ENCODE measurements at places on chromosomes 13 and 19. TPM values are rescaled to one million over a fixed set of nuclear protein-coding genes. Genes with fewer than 3 reads are reported as not detected.

DNA sequence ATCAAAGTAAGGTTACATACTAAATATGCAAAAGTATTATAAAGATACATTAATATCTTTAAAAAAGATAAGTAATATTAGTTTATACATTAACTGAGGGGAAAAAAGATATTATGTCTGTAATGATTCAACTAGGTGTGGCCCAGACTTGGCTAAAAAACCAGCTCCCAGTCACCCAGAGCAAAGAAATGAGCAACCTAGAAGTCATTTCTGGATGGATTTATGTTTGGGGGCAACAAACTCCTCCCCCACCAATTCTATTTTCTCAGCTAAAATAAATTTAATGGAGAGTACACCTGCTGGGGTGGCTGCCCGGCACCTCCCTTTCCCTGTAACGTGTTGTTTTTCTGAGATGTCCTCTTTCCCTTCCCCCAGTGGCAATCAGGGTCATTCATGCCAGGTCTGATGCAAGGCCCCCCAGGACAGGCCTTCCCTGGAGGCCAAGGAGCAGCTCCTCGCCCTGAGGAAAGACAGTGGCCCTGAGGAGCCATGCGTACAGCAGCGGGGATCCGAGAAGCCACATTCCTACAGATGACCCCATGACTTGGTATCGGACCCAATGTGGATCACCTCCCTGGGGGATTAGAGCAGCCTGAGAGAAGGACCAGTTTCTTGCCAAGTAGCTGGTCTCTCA is 78.6 kb upstream of the DOCK9 start:
- DNase-seq = no peak

DNA sequence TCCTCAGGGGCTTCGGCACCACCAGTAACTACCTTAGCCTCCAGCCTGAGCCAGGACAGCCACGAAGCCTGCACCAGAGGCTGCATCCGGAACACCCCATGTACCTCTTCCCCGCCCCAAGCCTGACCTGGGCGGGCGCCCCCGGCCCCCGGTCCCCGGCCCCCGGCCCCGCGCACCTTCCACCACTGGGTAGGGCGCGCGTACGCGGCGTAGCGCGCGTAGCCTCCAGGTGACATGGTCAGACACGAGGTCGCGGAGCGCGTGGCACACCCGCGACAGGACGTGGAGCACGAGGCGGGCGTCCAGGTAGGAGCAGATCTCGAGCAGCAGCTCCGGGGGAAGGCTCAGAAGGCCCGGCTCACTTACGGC is 450 bp downstream of the FBXW9 start:
- no peak for DNase-seq

TUBA3C gene
- total RNA-seq = not detected

- no peak for DNase-seq
Observed at GRCh38 chr13:95749545-95749944, 72.6 kb downstream of the DNAJC3 start.

GRCh38 chr13:98827449-98827848 is 75.0 kb upstream of the SLC15A1 start:
- DNase-seq = no peak

- no peak for DNase-seq
Observed at GRCh38 chr13:35727881-35728280, 251.4 kb upstream of the MAB21L1 start.

KLF5 gene
- 73.9 TPM for total RNA-seq

NKG7 gene
- total RNA-seq = not detected

- DNase-seq = no peak
Observed at GRCh38 chr13:21089830-21090229, 28.4 kb upstream of the LATS2 start.

DNA sequence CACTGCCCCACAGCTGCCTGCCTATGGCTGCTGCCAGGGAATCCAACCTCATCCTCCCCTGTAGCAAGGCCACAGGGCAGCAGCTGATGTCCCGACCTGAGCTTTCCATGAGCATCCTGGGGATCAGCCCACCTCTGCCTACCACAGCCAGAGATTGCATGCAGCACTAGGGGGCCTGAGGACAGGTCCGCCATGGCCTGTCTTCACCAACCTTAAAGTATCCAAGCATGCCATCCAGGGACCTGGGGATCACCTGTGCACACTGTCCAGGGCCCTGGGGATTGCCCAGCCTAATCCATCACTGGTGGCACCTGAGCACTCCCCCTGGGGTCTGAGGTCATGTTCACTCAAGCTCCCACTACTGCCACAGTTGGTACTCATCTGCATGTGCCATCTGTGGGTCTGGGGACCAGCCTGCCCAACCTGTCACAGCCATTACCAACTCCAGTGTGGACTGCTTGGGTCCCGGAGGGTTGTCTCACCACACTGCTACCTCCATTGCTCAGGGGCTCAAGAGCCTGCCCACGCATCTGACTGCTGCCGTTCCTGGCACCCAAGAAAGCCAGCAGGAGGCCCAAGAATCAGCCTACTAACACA is 53.0 kb downstream of the KCTD15 start:
- no peak for DNase-seq

DNA sequence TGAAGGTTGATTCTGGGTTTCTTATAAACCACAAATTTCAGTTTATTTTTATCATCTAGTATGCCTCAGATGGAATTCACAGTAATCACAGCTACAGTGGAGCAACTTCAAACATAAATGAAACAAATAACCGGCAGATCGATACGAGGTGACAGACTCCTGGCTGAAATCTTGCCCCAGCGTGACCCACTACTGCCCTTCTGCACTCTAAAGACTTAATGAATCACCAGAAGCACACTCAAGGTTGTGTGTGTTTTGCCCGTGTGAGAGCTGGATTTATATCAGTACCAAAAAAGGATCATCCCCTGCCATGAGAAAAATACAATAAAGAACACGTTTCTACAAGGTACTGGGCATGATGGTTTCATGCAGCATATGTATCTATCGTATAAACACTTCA is 161.7 kb downstream of the KLF12 start:
- DNase-seq = no peak

DNA sequence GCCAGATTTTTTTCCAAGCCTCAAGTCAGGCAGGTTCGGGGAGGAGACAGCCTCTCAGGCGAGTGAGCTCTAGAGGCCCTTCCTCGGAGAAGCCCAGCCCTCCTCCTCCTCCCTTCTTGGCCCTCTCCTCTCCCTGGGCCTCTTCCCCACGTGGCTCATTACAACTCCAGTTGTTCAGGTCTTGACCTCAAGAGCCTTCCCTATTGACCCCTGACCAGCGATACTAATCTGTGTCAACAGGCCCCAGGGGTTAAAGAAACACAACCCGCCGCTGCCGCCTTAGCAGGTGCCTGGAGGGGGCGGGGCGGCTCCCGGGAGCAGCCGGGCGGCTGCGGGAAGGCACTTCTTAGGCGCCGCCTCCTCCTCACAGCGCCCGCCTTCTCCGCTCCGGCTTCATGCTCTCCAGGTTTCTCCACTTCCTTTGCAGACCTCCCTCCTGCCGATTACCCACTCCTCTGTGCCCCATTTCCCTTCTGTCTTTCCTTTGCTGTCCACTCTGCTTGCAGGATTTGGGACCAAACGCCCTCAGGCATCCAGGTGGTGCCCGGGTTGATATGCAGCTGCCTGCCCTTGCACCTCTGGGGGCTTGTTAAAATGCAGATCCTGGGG is 51.0 kb downstream of the LYL1 start:
- DNase-seq = peak; percentile 78

DNA sequence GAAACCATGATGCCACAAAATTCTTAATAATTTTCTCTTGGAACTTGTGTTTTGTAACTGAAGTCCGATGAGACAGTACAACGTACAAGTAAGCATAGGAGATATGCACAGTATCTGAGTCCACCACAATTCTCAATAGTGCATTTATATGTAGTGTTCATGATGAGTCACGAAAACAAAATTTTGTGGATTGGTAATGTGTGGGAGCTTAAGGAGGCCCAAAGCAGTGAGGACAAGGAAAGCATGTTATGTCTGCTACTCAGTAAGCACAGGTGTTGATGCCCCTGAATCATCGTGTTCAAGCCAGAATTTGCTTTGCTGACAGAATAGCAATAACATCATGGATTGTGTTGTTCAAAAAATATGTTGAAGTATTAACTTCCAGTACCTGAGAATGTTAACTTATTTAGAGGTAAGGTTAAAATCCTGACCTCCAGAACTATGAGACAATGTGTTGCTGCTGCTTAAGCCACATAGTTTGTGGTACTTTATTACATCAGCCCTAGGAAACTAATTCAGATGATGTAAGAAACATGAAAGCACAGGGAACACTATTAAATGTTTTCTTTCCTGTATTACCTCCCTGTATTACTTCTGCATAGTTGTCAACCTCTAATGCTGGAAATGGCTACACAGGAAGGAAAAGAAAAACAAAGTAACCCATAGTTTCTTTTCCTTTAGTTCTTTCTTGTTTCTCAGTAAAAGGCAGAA is 201.3 kb downstream of the SLITRK6 start:
- no peak for DNase-seq

ZNF324 gene
- 15.0 TPM for total RNA-seq

SRRM5 gene
- total RNA-seq = 0.10 TPM

CEACAM1 gene
- not detected for total RNA-seq

DNA sequence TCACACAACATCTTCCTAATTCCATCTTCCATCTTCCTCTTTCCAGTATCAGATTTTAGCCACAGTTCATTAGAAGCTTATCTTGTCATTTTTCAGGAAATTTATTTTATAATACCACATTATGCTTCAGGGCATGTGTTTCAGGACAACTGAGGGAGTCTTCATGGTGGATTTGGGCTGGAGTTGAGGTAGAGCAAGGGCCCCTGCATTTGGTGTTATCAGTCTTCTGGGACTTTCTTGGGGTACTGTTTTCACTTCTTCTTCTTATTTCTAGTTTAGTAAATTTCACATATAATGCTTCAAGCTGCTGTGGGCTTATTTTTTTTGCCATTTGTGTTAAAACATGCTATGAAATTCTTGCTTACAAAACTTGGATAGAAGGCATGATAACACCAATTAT is 188.7 kb downstream of the LHFPL6 start:
- DNase-seq = no peak

DNA sequence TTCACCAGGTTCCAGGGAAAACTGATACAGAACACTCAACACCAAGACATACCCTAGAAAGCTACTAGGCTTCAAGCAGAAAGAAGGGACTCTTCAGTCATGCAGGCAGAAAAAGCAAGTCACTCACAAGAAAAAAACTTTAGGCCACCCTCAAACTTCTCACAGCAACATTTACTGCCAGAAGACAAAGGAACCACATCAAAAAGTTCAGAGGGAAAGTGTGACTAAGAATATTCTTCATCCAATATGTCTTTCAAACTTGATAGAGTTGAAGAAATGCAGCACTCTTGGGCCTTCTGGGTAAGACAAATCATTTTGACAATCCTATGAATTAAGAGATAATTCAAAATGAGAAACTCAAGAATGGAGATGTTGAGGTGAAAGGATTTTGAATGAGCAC is 7.7 kb downstream of the DZIP1 start:
- no peak for DNase-seq

DNA sequence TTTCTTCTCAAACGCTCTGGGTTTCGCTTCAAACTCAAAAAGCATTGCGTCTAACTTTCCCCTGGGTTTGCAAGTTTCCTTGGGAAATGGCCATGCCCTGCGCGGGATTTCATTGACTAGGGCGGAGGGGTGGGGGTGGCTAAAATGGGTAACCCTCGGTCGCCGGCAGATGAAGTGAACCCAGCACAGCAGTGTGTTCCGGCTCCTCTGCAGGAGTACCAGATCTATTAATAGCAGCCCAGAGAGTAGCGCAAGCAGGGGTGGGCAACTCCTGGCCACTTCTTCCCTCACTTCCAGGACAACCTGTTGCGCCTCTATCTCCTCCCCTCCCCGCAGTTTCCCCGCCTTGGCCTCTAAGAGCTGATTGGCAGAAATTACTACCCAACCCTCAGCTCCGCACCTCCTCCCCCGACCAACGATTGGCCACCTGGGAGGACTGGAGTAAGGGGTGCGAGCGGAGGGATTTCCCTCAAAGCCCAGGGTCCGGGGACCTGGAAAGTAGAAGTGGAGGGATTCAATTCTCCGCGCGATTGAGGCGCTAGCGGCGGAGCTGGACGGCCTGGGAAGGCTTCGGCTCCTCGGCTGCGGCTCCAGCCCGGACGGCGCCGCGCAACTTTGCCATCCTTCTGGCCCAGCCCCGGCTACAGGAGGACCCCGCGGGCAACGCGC is at the start of gene FREM2:
TSS of gene FREM2 (plus strand) at position 501 of the 669 bp plus-strand sequence. CDS start 268 bp downstream, outside the sequence.
- DNase-seq = no peak

DNA sequence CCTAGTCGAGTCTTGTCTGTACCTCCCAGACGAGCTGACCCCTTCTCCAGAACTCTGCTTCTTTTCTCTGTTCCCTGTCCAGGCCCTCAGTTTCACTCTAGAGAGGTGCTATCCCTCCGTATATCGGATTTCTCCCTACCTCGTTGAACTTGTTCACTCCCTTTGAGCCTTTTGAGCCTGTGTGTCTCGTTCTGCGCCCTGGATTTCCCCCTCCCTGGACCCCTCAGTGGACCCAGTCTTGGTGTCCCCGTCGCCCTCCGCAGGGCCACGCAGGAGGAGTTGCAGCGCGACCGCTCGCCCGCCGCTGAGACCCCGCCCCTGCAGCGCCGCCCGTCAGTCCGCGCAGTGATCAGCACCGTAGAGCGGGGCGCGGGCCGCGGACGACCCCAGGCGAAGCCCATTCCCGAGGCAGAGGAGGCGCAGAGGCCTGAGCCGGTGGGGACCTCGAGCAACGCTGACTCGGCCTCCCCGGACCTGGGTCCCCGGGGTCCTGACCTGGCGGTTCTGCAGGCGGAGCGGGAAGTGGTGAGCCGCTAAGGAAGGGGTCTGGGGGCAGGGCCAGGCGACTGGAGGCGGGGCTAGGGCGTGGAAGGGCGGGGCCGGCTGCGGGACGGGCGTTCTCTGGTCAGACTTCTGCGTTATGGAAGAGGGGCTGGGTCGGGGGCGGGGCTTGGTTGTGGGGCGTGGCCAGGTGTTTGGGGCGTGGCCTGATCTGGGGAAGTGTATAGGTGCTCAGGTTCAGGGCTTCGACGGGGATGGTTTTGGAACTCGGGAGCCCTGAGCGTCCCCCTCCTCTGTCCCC is 5.5 kb downstream of the EPS8L1 start:
- peak; percentile 36 for DNase-seq

SHD gene
- 1,129 TPM for total RNA-seq

DNA sequence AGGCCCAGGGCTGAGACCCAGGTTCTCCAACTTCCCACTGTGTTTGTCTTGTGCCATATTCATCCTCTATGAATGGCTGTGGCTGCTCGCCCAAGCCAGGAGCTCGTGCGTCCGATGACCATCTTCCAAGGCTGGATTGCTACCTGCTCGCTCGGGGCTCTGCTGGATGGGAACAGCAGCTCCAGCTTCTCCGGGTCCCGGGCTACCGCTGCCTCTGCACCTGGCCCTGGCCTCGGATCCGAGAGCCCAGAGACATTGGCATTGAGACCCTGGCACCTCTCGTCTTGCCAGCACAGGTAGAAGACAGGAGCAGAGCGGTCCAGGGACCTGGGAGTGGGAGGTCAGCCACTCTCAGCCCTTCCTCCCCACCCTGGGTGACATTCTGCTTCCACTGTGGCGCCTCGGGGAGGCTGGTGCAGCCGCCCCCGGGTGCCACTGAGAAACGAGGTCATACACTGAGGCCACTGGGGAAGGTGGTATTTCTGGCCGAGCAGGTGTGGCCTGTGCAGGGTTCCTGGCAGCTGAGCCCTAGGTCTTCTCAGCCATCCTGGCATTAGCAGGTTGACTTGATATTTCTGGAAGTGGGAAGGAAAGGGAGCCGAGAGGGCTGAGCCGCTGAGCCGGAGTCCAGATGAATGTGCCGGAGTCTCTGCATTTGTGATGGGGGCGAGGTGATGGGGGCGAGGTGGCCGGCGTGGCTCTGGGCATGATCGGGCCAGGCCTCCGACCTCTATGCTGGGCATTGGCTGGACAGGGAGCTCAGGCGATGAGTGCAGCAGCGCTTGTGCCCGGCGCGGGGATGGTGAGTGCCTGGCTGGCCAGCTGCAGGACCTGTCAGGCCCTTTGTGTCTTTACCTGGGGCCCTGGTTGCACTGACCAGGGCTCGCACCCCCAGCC is 18.6 kb downstream of the NDUFB7 start:
- DNase-seq = no peak
